ENCODE measurements at places on chromosomes 11 and 22.

GRCh38 chr11:99773646-99774045 lies 752.9 kb downstream of the CNTN5 start:
- peak; percentile 80 for DNase-seq

GRCh38 chr22:27433585-27434190 lies 367.9 kb downstream of the MN1 start:
- no peak for DNase-seq

DNA sequence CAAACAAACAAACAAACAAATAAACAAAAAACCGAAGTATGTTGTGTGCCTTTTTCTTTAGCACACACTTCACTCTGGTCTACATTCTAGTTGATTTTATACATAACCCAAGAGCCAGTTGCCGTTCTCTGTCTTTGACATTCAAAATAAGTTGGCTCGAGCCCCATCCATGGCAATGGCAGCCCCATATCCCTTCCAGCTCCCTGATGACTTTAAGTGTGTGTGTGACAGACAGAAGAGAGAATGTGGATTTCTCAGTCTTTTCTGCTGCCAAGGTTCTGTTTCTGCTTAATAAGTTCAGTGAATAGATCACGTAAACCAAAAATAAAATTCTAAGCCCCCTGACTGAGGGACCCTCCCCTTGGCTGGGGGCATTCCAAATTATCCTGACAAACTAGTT lies 100.6 kb upstream of the TENM4 start:
- DNase-seq, result no peak

GRCh38 chr22:41910050-41911000 lies 4.5 kb downstream of the SHISA8 start:
- DNase-seq, result no peak

GRCh38 chr11:111819161-111819828 lies 52.1 kb downstream of the ALG9 start:
- peak; percentile 73 for DNase-seq
